Activated CD8-positive, alpha-beta memory T cell treated with anti-CD3 and anti-CD28 coated beads for 4 hours (primary cell): ENCODE measurements at places on chromosomes 7 and 10.

- DNase-seq: no peak
These were observed 3.7 kb upstream of the JCAD start for GRCh38 chr10:30063099-30063498.

GRCh38 chr7:77702513-77702912, 6.3 kb downstream of the RSBN1L start:
- no peak for DNase-seq

GRCh38 chr10:112996462-112996861, 46.4 kb downstream of the TCF7L2 start:
- no peak for DNase-seq

GRCh38 chr7:87599336-87599735, 1.3 kb downstream of the ABCB1 start:
- DNase-seq: peak; percentile 15

DNA sequence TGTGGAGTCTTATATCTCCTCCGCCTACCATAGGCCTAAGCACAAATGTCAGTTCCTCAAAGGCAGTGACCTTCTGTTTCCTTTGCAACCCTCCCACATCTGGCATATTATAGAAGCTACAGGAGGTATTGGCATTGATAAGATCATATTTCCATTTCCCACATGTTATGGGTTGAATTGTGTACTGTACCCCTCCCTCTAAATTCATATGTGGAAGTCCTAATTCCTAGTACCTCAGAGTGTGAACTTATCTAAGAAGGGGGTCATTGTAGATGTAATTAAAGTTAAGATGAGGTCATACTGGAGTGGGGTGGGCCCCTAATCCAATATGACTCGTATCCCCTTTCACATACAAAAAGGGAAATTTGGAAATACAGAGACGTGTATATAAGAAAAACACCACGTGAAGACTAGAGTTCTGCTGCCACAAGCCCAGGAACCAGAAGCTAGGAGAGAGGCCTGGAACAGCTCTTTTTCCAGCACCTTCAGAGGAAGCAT, 6.1 kb upstream of the LAMB4 start:
- DNase-seq: no peak
